ENCODE measurements at places on chromosomes 7 and 10.

DNA sequence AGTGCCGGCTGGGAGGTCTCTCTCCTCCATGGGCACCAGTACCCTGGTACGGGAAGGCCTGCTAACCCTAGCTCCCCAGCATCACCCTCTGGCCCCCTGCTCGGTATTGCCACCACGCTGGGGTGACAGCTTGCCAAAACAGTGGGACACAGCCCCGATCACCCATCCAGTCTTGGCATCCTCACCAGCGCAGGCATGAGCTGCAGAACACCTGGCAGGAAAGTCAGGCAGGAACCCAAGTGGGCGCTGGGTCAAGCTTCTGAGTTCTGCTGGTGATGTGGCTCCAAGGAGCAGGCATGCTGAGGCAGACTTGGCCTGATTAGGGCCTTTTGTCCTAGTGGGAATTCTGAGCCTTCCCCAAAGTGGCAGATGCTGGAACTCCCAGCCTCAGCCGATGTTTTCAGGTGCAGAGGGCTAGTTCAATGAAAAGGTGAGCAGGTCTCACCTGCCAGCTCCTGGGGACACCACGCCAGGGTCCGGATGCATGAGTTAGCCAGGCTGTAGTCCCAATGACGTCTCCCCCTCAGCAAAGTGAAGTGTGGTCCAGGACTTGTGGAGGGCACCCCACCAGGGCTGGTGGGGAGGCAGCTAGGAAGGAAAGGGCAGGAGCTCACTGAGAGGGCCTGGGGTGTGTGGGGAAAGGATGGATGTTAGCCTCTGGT lies 8.5 kb upstream of the ZNF22 start:
- DNase-seq = no peak

GRCh38 chr10:18607503-18608378 lies 43.6 kb downstream of the NSUN6 start:
- DNase-seq = no peak

- no peak for DNase-seq
These were observed 13.0 kb upstream of the PFKP start for GRCh38 chr10:3054183-3054850.

DNA sequence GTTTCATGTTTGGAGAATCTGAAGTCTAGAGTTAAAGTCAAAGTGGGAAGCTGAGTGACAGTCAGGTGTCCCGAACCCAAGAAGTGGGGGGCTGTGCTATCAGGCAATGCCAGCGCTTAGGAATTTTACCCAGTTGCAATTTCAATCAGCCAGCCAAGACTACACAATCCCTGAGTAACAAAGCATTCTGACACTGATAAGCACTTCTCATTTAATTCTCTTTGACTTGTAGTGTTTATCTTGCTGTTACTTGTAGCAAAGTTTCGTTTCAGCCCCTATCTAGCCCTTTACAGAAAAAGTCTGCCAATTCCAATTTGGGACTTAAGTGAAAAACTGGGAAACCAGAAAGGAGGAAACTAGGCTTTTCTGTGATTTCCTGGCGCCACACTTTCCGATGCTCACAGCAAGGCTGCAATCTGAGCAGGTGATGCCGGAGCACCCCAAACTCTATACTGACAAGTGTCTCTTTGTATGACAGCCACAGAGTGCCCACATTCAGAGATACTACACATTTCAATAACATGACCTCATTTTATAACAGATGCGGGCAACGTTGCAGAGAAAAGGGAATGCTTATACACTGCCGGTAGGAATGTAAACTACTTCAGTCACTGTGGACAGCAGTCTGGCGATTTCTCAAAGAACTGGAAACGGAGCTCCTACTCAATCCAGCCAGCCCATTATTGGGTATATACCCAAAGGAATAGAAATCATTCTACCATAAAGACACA lies 61.0 kb downstream of the ITIH5 start:
- DNase-seq = no peak

DNA sequence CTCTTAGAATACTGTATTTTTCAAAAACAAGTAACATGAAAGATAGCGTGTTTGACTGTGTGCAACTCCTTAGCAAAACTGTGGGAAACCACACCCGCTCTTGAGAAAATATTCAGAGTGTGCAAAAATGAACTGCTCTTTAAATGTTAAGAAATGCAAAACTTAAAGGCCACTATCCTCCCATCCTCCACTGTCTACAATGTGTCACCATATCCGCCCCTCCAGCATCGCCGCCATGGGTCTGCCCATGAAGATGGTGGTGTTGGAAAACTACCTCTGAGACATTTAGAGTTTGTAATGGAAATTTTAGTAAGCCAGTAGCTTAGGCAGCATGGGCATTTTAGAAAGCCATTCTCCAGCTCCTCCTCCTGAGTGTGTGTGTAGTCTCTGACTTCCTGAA lies 20.1 kb upstream of the NMT2 start:
- no peak for DNase-seq

DNA sequence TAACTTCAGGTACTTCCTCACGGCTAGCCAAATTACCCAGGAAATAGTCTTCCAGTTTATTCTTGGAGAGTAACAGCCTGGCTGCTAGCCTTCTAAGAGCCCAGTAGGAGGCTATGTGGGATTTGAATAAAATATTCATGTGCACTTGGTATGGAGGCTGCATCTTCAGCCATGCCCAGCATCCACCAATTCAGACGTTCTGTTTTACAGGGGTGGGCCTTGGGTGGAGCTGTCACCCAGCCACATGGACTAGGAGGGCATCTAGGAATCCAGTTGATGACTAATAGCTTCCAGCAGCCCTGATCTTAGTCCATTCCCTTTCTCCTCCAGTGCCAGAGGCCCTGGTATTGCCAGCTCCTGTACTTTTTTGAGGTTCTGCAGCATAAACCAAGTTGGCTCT lies 66.3 kb upstream of the ZRANB1 start:
- DNase-seq = no peak

- DNase-seq = no peak
These were observed 32.1 kb upstream of the MSRB2 start for GRCh38 chr10:23063045-23063972.

DNA sequence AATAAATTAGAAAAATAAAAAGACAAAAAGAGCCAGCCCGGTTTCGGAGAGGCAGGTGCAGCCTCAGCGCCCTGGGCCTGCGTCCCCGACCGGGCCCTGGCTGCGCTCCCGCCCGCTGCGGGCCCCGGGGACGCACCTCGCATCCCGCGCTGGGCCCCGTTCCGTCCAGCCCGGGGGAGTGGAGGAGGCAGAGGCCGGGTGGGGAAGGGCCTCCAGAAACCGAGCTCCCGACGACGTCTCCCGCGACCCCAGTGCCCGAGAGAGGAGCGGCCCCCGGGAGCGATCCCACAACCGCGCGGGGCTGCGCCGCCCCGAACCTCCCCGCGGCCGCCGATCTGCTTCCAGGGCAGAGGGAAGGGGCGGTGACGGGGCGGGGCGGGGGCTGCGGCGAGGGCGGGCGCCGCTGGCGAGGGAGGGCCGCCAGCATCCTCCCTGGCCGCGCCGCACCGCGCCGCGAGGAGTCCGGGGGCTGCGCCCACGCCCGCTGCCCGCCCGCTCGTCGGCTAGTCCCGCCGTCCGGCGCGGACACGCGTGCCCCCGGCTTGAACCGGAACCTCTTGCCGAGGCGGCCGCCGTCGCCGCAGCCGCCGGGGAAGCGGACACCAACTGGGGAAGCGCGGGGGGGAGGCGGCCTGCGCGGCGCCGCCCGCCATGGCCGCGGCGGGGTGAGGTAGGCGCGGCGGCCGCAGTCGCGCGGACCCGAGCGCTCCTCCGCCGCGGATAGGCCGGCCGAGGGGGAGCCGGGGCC lies at the start of gene CCNY:
TSS of gene CCNY (plus strand) at position 426 of the 748 bp plus-strand sequence. CDS start 545 bp downstream, outside the sequence.
- DNase-seq = peak; percentile 51

GRCh38 chr10:74587109-74587854 lies 239.1 kb upstream of the KAT6B start:
- DNase-seq = no peak

DNA sequence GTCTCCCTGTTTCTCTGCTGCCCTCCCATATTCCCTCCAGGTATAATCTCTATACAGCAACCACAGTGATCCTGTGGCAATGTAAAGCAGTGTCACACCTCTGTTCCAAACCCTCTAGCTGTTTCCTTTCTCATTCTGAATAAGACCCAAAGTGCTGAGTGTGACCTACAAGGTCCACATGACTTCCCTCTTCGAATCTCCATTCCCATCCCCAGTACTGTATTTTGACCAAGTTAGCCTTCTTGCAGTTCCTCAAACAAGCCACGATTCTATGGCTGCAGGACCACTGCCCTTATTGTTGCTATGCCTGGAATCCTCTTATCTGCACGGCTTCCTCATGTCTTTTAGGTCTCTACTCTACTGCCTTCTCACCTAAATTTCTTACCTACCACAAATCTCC lies 291.9 kb downstream of the DOCK4 start:
- DNase-seq = no peak

DNA sequence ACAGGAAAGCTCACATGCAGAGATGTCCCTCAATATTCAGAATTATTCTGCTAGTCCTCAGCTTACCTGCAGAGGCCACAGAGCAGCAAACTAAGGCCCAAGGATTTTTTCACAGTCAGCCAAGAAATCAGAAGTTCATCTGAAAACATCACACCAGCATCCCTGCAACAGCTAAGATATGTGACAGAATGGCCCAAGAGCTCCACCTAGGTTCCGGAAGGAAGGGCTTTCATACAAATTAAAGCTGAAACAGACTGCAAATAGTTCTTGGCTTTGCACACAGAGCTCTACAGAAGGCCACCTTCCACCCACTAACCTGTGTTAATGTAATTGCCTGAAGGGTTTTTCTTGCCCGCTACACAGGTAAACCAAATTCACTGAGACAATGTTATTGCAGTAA lies 438.8 kb upstream of the C7orf33 start:
- no peak for DNase-seq

GRCh38 chr7:72187179-72187578 lies 225.0 kb downstream of the CALN1 start:
- DNase-seq = no peak

DNA sequence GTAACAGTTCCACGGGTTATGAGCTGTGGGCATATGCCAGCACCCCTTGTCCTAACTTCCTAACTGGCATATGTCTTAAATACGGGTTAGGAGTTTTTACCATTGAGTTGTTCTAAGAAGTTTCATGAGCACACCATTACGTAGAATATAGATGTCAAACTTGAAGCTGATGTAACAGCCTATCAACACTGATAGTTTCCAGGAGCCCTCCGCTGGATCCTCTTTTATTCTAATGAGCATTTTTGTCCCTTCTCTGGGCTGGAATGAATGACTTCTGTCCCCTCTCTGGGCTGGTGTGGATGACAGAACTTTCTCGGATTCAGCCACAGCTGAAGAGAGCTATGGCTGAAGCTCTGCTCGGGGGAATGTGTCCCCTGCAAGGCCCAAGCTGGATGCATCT lies 256.3 kb downstream of the SORCS1 start:
- no peak for DNase-seq

GRCh38 chr7:86863452-86863851 lies 196.0 kb downstream of the ELAPOR2 start:
- DNase-seq = no peak

DNA sequence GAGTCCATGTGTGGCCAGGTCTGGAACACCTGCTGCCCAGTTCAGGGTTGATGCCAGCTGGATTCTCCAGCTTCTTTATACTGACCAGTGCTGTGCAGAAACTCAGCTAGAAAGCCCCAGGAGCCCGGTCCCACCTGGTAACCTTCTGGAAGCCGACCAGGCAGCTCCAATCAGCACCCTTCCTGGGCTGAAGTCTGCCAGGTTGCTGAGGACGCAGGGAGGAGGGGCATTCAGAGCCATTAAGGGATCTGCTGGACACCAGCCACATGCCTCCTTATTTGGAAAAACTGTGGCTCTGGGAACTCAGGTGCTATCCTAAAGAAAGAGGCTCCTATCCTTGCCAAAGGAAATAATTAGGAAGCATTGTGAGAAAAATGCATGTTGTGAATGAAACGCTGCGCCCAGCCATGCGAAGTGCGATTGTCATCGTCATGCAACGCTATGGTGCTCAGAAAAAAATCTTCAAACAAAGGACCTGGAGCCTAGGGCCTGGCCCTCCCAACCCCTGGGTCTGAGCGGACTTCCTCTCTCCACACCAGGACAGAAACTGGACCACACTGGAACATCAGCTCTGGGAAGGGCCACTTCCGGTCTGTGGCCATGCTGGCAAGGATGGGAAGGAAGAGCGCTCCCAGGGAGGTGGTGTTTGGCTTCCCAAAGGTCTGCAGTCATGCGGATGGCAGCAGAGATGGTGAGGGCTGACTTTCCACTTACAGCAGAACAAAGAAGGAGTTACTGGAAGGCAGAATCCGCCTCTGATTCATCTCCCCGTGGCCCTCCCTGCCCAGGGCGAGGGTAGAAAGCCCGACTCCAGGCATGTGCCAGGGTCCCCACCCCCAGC lies 90.1 kb downstream of the FAM53B start:
- DNase-seq = no peak

- no peak for DNase-seq
These were observed 417.9 kb upstream of the KLF6 start for GRCh38 chr10:4202938-4203337.

DNA sequence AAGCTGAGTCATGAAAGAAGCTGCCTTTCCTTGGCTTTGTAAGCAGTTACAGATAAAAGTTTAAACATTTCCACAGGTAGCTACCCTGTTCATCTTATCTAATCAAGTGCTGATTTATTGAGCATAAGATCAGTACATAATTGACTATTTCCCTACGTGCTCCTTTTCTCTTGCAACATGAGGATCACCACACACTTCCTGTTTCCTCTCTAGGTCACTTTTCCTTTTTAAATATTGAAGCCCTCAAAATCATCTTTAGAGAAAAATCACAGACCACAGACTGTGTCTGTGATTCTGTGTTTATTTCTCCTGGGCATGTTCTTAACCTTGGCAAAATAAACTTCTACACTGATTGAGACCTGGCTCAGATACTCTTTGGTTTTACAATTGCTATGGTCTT lies 69.5 kb downstream of the ZNF37A start:
- no peak for DNase-seq

DNA sequence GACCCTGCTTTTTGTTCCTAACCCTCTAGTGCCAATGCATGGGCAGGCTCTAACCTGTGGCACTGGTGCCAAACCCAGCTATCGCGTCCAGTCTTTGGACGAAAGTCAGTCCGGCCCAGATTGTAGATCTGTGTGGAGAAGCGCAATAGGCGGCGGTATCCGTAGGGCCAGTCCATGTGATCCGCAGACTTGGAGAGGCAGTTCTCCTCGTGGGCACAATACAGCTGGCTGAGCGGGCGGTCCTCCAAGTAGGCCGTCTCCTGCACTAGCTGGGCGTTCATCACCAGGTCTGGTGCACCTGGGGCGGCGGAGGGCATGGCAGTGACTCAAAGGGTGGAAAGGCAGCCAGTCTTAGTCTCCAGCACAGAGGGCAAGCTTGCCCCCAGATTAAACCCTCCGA lies 14.5 kb downstream of the LOXL4 start:
- no peak for DNase-seq

GRCh38 chr10:77524281-77524711 lies 113.3 kb downstream of the KCNMA1 start:
- no peak for DNase-seq

- no peak for DNase-seq
These were observed 21.3 kb downstream of the CALML3 start for GRCh38 chr10:5545778-5546710.

- DNase-seq = peak; percentile 79
These were observed 43.9 kb downstream of the DOCK4 start for GRCh38 chr7:112162142-112162766.

DNA sequence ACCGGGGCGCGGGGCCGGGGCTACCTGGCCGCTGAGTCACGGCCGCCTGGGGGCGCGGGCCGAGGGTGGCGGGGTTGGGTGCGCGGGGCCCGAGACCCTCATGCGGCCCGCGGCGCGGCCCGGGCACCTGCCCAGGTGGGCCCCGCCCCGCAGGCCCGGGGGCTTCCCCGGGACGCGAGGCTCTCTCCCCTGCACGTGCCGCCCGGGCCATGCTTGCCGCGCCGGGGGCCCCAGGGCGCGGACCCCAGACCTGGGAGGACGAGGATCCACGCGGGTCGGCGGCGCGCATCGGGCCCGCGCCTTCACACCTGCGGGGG lies 402 bp downstream of the MAFK start:
- no peak for DNase-seq

Data from nucleus accumbens (tissue), 56 donors.